ENCODE measurements at places on chromosomes 16 and 17. TPM values are rescaled to one million over a fixed set of nuclear protein-coding genes. Genes with fewer than 3 reads are reported as not detected.

ASB16 gene
- 0.14 TPM for total RNA-seq

GRCh38 chr17:57178839-57179238, 77.5 kb upstream of the MSI2 start:
- no peaks in the 10 kb centered on the region for H3K4me1 ChIP-seq
- H3K36me3 ChIP-seq: no peaks in the 10 kb centered on the region
- no peak overlapping the region for H3K27ac ChIP-seq
- no peak overlapping the region for H3K4me3 ChIP-seq

GRCh38 chr17:78343187-78343542, 16.7 kb downstream of the SOCS3 start:
- peak overlapping the region; percentile 89 for H3K27ac ChIP-seq
- H3K27me3 ChIP-seq: no peaks in the 10 kb centered on the region
- no peaks in the 10 kb centered on the region for H3K36me3 ChIP-seq
- peak; percentile 45 for DNase-seq
- H3K4me3 ChIP-seq: peak overlapping the region; percentile 55

TNP2 gene
- not detected for total RNA-seq

- H3K36me3 ChIP-seq: no peaks in the 10 kb centered on the region
- H3K27me3 ChIP-seq: peaks cover 7% of the 10 kb centered on the region
- H3K4me3 ChIP-seq: no peak overlapping the region
Measured at GRCh38 chr17:72422505-72423285, 301.9 kb downstream of the SOX9 start.

- H3K27me3 ChIP-seq: no peaks in the 10 kb centered on the region
- H3K4me3 ChIP-seq: peak overlapping the region; percentile 78
- peak overlapping the region; percentile 100 for H3K27ac ChIP-seq
- no peak for DNase-seq
- H3K4me1 ChIP-seq: peaks cover 48% of the 10 kb centered on the region
Measured at GRCh38 chr17:35541434-35541833, 4.0 kb upstream of the SLFN12L start.

DNA sequence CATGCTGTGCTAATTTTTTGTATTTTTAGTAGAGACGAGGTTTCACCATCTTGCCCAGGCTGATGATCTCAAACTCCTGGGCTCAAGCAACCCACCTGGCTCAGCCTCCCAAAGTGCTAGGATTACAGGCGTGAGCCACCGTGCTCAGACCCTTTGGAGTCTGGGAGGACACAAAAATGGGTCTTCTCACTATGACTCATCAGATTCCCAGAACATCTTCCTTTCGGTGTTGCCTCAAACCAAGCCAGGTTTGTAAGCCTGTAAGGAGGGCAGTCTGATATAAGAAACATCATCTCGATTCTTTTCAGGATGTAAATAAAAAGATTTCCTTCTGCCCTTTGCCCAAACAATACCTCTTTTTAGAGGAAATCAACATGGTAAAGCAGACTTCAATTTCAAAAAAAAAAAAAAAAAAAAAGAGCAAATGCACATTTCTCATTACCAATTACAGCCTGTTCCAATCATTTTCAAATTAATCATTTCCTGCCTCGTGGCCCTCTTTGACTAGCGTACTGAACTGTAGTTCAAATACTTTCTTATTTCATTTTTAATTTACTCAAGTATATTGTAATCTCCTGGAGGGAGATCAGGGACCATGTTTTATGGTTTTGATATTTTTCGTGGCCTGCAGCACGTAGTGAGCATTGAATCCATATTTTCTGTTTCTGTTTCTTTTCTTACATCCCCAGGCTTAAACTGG, 409.6 kb downstream of the GRIN2A start:
- no peaks in the 10 kb centered on the region for H3K27me3 ChIP-seq
- no peak overlapping the region for H3K27ac ChIP-seq
- no peak for DNase-seq

DNA sequence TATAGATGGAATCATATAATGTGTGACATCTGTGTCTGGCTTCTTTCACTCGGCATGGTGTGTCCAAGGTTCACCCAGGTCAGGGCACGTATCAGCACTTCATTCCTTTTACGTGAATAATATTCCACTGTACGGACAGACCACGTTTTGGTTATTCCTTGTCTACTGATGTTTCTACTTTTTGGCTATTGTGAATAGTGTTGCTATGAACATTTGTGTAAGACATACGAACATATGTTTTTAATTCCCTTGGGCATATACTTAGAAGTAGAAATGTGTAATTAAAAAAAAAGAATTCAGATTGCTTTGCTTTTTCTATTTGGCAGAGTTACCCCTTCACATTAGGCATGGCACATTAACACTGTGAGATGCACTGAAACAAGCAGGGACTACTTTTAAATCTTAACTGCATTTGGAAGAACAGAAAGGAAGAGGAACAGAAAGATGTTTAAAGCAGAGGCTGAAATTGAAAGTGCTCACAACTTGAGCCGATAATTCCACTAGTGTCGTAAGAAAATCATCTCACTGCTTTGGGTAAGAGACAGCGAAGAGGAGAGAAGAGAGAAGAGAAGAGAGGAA, 105.3 kb downstream of the VPS53 start:
- peaks cover 9% of the 10 kb centered on the region for H3K36me3 ChIP-seq
- no peaks in the 10 kb centered on the region for H3K27me3 ChIP-seq
- no peak overlapping the region for H3K4me3 ChIP-seq
- no peak overlapping the region for H3K27ac ChIP-seq
- H3K4me1 ChIP-seq: no peaks in the 10 kb centered on the region

DNA sequence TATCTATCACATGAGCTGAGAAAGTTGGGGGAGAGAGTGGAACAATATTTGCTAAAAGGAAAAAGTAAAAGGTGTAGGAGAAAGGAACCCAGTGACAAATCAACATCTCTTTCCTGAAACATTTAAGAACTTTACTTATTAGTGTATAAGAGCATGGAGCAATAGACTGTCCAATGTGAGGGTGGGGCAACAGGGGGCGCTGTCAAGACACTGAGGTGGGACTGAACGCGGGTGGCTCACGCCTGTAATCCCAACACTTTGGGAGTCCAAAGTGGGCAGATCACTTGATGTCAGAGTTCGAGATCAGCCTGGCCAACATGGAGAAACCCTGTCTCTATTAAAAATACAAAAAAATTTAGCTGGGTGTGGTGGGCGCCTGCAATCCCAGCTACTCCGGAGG, 21.2 kb downstream of the PCTP start:
- no peaks in the 10 kb centered on the region for H3K4me1 ChIP-seq
- peaks cover 13% of the 10 kb centered on the region for H3K36me3 ChIP-seq

Data from activated CD4-positive, alpha-beta T cell treated with anti-CD3 and anti-CD28 coated beads for 36 hours (primary cell).